ENCODE measurements at places on chromosomes 1 and 21. TPM values are rescaled to one million over a fixed set of nuclear protein-coding genes. Genes with fewer than 3 reads are reported as not detected.

DNA sequence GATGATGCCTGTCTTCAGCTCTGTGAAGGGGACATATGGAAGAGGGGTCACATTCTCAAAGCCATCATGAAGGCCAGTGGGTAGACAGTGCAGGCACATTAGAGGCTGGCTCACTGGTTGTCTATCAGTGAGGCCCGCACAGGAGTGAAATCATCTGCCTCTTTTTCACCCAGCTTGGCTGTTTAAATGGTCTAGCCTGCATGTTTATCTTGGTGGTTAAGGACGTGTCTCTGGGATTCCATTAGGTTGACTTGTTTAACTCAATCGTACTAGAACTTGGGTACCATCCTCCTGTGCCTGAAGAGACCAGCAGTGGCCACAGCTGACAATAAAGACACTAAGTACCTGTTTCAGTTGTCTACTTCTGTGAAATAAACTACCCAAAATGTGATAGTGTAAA is 219.3 kb downstream of the PLPP3 start:
- H3K4me3 ChIP-seq, result no peak overlapping the region
- no peak overlapping the region for H3K27ac ChIP-seq

DNA sequence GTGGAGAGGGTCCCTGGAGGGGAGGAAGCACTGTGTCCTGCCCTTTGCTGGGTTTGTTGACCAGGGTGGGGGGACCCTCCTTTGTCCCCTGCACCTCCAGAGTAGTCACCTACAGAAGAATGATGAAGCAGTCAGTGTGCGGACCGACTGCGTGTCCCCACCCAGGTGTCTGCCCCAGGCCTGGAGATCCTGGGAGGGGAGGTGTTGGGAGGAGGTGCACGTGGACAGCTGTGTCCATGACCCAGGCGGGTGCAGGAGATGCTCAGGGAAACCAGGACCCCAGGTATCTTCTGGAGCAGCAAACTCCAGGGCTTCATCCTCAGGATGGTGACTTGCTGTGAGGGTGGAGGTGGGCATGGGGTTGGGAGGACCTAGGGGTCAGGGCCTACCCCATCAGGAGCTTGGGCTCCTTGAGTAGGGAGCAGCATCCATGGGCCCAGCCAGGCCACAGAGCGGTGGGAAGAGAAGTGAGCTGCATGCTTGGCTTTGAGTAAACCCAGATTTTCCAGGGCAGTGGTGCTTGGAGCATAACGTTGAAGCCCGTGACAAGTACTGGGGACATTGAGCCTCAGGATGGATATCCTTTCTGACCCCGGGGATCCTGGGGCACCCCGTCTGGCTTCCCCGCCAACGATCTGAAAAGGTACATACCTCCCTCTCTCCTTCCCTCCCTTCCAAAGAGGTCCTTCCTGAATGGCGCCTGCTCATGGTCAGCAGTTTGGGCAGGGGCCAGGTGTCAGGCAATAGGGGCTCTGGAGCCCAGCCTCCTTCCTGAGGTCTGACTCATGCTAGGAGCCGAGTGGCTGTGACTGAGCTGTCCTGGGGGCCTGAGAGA is 13.7 kb downstream of the ACTRT2 start:
- no peaks in the 10 kb centered on the region for H3K27me3 ChIP-seq
- no peaks in the 10 kb centered on the region for H3K36me3 ChIP-seq
- H3K27ac ChIP-seq, result no peak overlapping the region
- H3K4me3 ChIP-seq, result no peak overlapping the region
- no peaks in the 10 kb centered on the region for H3K4me1 ChIP-seq
- DNase-seq, result no peak

DNA sequence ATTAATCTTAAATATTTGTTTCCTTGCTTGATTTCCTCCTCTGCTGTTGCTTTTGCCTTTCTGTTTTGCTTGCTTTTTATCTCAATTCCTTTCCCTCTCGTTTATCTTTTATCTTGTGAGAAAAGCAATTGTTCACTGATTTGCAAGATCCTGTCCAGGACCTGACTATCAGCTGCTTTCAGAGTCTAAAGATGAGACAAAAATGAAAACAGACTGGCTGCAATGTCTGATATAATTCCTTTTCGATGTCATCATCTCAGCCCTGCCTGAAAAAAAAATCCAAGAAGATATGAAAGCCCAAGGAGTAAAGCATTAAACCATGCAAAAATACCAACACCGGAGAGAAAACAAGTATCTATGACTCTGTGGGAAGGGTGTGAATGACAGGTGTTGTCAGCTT is 225.5 kb downstream of the PATJ start:
- H3K27me3 ChIP-seq, result no peaks in the 10 kb centered on the region
- H3K27ac ChIP-seq, result no peak overlapping the region
- H3K4me1 ChIP-seq, result no peaks in the 10 kb centered on the region
- H3K36me3 ChIP-seq, result no peaks in the 10 kb centered on the region

- no peak for DNase-seq
- H3K36me3 ChIP-seq, result no peaks in the 10 kb centered on the region
- H3K4me1 ChIP-seq, result no peaks in the 10 kb centered on the region
- H3K27ac ChIP-seq, result no peak overlapping the region
- H3K27me3 ChIP-seq, result no peaks in the 10 kb centered on the region
- no peak overlapping the region for H3K4me3 ChIP-seq
Observed at GRCh38 chr1:27682351-27682944, 10.5 kb upstream of the IFI6 start.

- H3K4me3 ChIP-seq, result no peak overlapping the region
- no peaks in the 10 kb centered on the region for H3K27me3 ChIP-seq
Observed at GRCh38 chr1:18693256-18694098, 62.8 kb downstream of the PAX7 start.

ADORA1 gene
- 14.5 TPM for total RNA-seq

GJB4 gene
- total RNA-seq, result not detected

SLAMF6 gene
- total RNA-seq, result 2.6 TPM

MUTYH gene
- 25.8 TPM for total RNA-seq

SYT6 gene
- under 0.01 TPM for total RNA-seq
